ENCODE measurements at places on chromosomes 1 and 21.

- DNase-seq = no peak
These were observed 60.1 kb downstream of the COL18A1 start for GRCh38 chr21:45465105-45465504.

GRCh38 chr1:145944532-145944931 lies 13.3 kb downstream of the LIX1L start:
- no peak for DNase-seq

- no peak for DNase-seq
These were observed 22.8 kb downstream of the ATP5PO start for GRCh38 chr21:33892853-33893252.

DNA sequence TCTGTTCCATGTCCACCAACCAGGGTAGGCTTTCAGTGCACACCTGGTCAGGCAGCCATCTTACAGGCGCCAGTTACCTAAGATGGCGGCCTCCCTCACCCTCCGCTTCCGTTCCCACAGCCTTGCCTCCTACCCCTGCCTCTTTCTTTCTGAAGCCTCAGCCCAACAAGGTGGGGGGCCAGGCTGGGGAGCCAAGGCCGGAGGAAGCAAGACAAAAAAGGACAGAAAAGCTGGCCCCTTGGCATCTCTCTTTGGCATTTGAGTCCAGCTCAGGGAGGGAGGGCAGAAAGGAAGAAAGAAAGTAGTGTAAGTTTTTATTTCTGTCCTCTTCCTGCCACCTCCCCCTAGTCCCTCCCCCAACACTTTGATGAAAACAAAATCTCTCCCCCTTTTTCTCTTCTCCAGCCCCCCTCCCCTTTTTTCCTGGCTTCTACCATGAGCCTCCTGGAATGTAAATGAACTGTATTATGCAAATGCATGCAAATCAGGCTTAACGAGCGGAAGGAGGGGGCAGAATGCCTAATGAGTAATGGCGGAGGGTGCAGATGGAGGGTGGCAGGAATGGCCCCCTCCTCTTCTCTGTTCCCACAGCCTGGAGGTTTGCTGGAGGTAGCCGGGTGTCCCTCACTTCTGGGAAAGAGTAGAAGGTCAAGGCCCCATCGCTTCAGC lies 43.8 kb downstream of the RHBG start:
- no peak for DNase-seq

- no peak for DNase-seq
These were observed 70.6 kb downstream of the SNRPE start for GRCh38 chr1:203931953-203932352.

Data from EH (cell line).